ENCODE measurements at places on chromosomes 12 and 14. TPM values are rescaled to one million over a fixed set of nuclear protein-coding genes. Genes with fewer than 3 reads are reported as not detected.

DNA sequence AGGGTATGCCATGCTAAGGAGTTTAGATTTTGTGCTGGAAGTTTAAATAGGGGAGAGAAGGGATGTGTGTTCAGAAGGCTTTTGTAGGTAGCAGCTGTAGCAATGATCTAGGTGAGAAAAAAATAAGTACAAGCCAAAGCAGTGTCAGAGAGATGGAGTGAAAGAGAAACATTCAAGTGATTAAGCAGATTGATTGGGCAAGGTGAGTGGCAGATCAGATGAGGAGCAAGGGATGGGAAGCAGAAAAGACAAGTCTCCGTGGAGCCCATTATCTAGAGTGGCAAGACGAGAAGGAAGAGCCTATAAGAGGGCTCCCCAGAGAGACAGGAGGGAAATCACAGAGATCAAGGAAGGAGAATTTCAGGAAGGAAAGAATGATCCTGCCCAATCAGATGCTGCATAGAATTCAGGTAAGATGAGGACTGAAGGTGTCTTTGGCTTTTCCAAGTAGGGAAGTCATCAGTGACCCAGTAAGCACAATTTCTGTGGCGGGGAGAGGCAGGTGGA, 133.5 kb downstream of the ETV6 start:
- DNase-seq = no peak

GRCh38 chr14:57227083-57227482, 41.6 kb downstream of the EXOC5 start:
- no peak for DNase-seq

- DNase-seq = peak; percentile 86
Measured at GRCh38 chr12:67705394-67706370, 57.1 kb downstream of the DYRK2 start.

DNA sequence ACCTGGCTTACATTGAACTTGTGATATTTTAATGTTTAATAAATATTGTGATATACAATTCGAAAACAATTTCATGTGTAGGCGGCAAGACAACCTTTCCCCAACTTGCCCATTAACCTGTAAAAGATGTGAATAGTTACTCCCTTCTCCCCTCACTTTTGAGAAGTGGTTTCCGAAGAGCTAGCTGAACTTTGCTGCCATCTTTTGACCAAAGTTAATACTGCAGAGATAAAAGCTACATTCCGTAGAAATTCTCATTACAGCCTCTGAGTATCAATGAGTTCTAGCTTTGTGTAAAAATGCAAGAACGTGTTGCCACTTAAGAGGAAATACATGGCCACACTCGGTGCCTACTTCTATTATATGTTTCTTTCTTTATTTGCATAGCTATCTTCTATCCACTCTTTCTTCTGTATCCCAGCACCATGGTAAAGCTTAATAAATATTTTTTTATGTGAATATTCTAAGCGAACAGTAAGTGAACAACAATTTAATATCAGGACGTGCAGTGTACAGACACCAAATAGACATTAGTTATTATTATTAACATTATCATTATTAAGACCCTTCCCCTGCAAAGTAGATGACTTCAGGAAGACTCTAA, 105.1 kb upstream of the TMEM260 start:
- peak; percentile 48 for DNase-seq

The DNAI7 gene
- 6.3 TPM for polyA plus RNA-seq

The KRT75 gene
- not detected for polyA plus RNA-seq

The CD4 gene
- 31.0 TPM for polyA plus RNA-seq

Measured in renal pelvis (tissue), 12 donors.